Urinary bladder (tissue), 4 donors: ENCODE measurements at places on chromosomes 7 and 10. TPM values are rescaled to one million over a fixed set of nuclear protein-coding genes. Genes with fewer than 3 reads are reported as not detected.

SH2B2 gene
- 1.8 TPM for total RNA-seq

SMURF1 gene
- total RNA-seq: 19.7 TPM

JAKMIP3 gene
- total RNA-seq: 0.37 TPM

SEMA3D gene
- total RNA-seq: 102 TPM

ANK3 gene
- total RNA-seq: 86.9 TPM
